Esophagus (tissue), 2 donors: ENCODE measurements at places on chromosomes 7 and 10. TPM values are rescaled to one million over a fixed set of nuclear protein-coding genes. Genes with fewer than 3 reads are reported as not detected.

Gene TLX1
- not detected for polyA plus RNA-seq

Gene VPS26A
- polyA plus RNA-seq, result 25.5 TPM

Gene ITGA8
- 2.5 TPM for polyA plus RNA-seq

Gene CCL24
- polyA plus RNA-seq, result not detected

Gene POP7
- polyA plus RNA-seq, result 42.1 TPM

Gene COMTD1
- polyA plus RNA-seq, result 185 TPM

Gene EN2
- 0.02 TPM for polyA plus RNA-seq

Gene CXCL12
- polyA plus RNA-seq, result 4.1 TPM

Gene SLC18A3
- not detected for polyA plus RNA-seq

Gene THSD7A
- 0.20 TPM for polyA plus RNA-seq

Gene TMEM120A
- 51.0 TPM for polyA plus RNA-seq

Gene ASZ1
- polyA plus RNA-seq, result not detected

Gene SFRP4
- polyA plus RNA-seq, result 0.15 TPM

Gene CALML3
- 330 TPM for polyA plus RNA-seq

Gene FOXK1
- 7.1 TPM for polyA plus RNA-seq

Gene SPDYE2
- polyA plus RNA-seq, result 0.05 TPM

Gene HOXA9
- polyA plus RNA-seq, result 0.49 TPM

Gene CALHM1
- polyA plus RNA-seq, result not detected

Gene IGF2BP3
- 2.5 TPM for polyA plus RNA-seq

Gene CYP26C1
- 0.01 TPM for polyA plus RNA-seq

Gene DRGX
- polyA plus RNA-seq, result 0.04 TPM

Gene TRPV6
- 10.5 TPM for polyA plus RNA-seq

Gene RET
- polyA plus RNA-seq, result 0.10 TPM

Gene TRPV5
- polyA plus RNA-seq, result not detected

Gene GPR15LG
- 273 TPM for polyA plus RNA-seq

Gene CAMK2B
- polyA plus RNA-seq, result 0.33 TPM

Gene OPALIN
- polyA plus RNA-seq, result not detected

Gene CPXM2
- 4.2 TPM for polyA plus RNA-seq

Gene LRRC17
- 0.27 TPM for polyA plus RNA-seq

Gene AQP1
- polyA plus RNA-seq, result 28.9 TPM

Gene PTPRZ1
- 13.3 TPM for polyA plus RNA-seq

Gene PLOD3
- polyA plus RNA-seq, result 9.7 TPM

Gene ASIC3
- 1.1 TPM for polyA plus RNA-seq

Gene CALML5
- polyA plus RNA-seq, result 185 TPM

Gene BRI3
- polyA plus RNA-seq, result 59.4 TPM

Gene MBL2
- polyA plus RNA-seq, result not detected

Gene WEE2
- not detected for polyA plus RNA-seq

Gene SPDYE9
- not detected for polyA plus RNA-seq

Gene ORAI2
- polyA plus RNA-seq, result 1.4 TPM

Gene DGKI
- polyA plus RNA-seq, result 0.12 TPM

Gene AKR1D1
- not detected for polyA plus RNA-seq

Gene VWDE
- 2.8 TPM for polyA plus RNA-seq

Gene GPR146
- 6.3 TPM for polyA plus RNA-seq

Gene GPR22
- not detected for polyA plus RNA-seq

Gene TBXAS1
- polyA plus RNA-seq, result 10.7 TPM

Gene FEZF1
- polyA plus RNA-seq, result not detected

Gene SLC39A12
- not detected for polyA plus RNA-seq

Gene JAZF1
- 1.6 TPM for polyA plus RNA-seq

Gene DKK1
- polyA plus RNA-seq, result 10.0 TPM

Gene ADCY1
- 0.18 TPM for polyA plus RNA-seq

Gene LFNG
- polyA plus RNA-seq, result 12.0 TPM

Gene CPA4
- polyA plus RNA-seq, result 41.2 TPM

Gene TAC1
- polyA plus RNA-seq, result 0.08 TPM

Gene CNNM1
- 0.61 TPM for polyA plus RNA-seq

Gene TRIM50
- not detected for polyA plus RNA-seq

Gene CFAP69
- 3.1 TPM for polyA plus RNA-seq

Gene STEAP1B
- 0.18 TPM for polyA plus RNA-seq
